ENCODE measurements at places on chromosomes 4 and X.

GRCh38 chrX:440636-441035, 53.9 kb upstream of the PPP2R3B start:
- no peak for DNase-seq

GRCh38 chrX:6184900-6185515, 43.7 kb downstream of the NLGN4X start:
- DNase-seq: no peak

- DNase-seq: no peak
Observed at GRCh38 chr4:12707381-12708175, 776.6 kb downstream of the RAB28 start.

DNA sequence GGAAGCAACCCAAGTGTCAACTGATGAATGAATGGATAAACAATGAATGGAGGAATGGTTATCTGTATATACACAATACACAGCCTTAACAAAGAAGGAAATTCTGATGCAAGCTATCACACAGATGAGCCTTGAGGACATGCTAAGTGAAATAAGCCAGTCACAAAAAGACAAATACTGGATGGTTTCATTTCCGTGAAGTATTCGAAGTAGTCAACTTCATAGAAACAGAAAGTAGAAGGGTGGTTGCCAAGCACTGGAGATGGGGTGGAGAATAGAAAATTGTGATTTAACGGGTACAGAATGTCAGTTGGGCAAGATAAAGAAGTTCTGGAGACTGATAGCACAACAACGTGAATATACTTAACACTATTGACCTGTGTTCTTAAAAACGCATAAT, 28.2 kb downstream of the CENPU start:
- DNase-seq: no peak

GRCh38 chrX:7263330-7263729, 115.4 kb upstream of the PUDP start:
- DNase-seq: no peak

DNA sequence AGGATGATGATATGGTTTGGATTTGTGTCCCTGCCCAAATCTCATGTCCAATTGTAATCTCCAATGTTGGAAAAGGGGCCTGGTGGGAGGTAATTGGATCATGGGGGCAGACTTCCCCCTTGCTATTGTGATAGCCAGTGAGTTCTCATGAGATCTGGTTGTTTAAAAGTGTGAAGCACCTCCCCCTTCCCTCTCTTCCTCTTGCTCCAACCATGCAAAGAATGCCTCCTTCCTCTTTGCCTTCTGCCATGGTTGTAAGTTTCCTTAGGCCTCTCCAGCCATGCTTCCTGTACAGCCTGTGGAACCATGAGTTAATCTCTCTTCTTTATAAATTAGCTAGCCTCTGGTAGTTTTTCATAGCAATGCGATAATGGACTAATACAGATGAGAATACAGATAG, 19.7 kb upstream of the ALG13 start:
- no peak for DNase-seq

DNA sequence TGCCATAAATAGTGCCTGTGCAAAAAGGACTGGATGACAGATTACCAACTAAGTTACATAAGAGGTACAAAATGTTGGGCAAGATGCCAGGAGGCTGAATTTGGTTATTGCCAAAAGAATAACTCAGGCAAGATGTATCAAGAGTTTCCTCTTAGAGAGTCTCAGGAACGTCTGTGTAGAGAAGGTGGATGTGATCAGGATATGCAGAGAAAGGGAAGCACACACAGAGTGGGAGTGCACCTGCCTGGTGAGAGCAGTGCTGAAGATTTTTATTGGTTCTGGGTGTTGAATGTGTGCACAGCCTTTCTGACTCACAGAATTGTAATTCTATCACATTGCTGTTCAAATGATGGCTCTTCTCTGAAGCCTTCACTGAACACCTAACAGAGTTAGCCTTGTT, 156.8 kb upstream of the HS3ST1 start:
- no peak for DNase-seq

DNA sequence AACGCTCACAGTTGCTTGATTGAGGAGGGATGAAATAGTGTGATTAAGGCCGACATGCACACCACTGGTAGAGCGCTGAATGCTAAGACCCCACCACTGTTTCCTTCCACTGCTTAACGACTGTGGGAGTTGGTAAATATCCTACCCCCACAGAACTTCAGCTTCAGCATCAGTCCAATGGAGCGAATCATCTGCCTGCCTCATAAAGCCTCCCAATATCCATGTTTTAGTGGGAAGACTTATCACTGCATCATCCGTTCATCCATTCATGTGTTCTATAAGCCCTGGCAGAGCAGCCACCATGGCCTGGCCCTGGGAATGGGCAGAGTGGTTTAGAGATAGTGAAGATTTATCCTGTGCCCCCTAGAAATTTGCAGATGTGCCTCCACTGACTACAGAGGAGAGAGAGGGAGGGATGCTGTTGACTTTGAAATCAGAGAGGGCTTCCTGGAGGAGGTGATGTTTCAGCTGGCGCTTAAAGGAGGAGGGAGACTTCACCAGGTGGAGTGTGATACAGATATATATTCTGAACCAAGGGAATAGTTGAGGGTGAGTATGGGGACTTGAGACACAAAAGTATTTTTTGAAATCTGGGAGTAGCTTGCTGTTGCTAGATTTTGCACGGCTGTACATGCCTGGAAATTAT, 71.9 kb upstream of the STX18 start:
- DNase-seq: no peak
